ENCODE measurements at places on chromosomes 7 and 10. TPM values are rescaled to one million over a fixed set of nuclear protein-coding genes. Genes with fewer than 3 reads are reported as not detected.

DNA sequence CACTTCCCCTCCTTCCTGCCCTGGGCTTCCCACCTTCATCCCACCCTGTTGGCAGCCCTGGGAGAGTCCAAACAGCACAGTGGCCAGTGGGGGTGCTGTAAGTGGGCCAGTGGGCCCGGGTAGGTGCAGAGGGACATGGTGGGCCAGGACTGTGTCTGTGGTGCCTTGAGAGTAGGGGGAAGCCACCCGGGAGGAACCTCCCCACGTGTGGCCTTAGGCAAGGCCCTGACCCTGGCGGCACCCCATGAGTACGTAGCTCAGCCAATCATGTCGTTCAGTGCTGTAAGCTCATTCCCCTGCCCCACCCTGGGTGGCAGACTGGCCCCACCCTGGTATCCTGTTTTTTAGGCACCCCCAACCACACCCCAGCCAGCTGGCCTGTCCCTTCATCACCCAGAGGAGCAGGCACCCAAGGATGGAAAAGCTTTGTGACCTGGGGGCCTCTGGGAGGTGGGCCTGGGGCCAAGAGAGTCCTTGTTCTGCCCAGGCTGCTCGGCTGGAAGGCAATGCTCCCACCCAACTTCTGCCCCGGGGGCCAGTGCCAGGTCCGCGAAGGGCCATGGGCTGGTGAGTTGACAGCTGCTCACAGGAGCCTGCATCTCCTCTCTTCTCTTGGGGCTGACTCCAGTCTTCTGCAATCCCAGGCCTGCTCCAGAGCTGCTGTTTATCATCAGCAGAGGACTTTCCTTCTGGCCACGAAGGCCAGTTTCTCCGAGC lies 41.6 kb downstream of the TSPAN15 start:
- no peak for ATAC-seq

The UTF1 gene
- total RNA-seq: not detected

GRCh38 chr10:78278058-78278404 lies 244.4 kb downstream of the RPS24 start:
- ATAC-seq: no peak

The HMX3 gene
- total RNA-seq: 0.21 TPM

The FHIP2A gene
- total RNA-seq: 31.2 TPM

GRCh38 chr10:118807512-118808305 lies 52.9 kb upstream of the CACUL1 start:
- ATAC-seq: no peak

The ANXA8L1 gene
- not detected for total RNA-seq

DNA sequence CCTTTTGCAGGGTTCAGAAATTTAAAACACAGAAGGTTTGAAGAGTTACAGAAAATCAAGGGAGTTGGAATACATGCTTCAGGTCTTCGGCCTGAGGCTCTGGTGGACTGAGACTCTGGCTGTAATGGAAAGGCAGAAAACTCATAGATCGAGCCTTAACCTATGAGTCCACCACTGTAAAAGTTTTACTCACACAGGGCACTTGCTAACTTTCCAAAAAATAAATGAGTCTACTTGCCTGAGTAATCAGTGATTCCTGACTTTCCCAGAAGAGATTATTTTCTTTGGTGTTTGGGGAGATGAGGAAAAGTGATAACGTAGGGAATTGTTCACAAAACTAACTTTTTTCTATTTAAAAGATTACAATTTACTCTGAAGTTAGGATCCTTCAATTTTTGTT lies 108.0 kb downstream of the MBL2 start:
- ATAC-seq: no peak

GRCh38 chr7:159112136-159113011 lies 32.3 kb downstream of the VIPR2 start:
- no peak for ATAC-seq

The CUL1 gene
- 61.7 TPM for total RNA-seq

DNA sequence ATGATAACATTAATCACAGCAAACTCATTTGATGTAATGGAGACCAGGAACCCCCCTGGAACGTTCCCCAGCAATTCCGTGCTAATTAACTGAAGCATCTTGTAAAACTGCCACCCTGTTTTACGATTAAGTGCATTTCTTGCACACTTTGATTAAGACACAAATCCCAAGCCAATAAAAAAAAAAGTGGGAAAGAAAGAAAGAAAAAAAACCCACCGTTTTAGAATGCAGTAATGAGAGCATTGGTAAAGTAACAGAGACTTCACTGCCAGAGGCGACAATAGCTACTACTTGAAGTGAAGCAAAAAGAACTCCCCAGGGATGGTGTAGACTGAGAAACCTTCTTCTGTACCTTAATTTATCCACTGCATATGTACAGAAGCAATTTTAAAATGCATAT lies 616.1 kb downstream of the PTPRN2 start:
- no peak for ATAC-seq

The SEMA3D gene
- not detected for total RNA-seq

- no peak for ATAC-seq
These were observed 67.7 kb downstream of the SLC37A3 start for GRCh38 chr7:140330595-140330994.

DNA sequence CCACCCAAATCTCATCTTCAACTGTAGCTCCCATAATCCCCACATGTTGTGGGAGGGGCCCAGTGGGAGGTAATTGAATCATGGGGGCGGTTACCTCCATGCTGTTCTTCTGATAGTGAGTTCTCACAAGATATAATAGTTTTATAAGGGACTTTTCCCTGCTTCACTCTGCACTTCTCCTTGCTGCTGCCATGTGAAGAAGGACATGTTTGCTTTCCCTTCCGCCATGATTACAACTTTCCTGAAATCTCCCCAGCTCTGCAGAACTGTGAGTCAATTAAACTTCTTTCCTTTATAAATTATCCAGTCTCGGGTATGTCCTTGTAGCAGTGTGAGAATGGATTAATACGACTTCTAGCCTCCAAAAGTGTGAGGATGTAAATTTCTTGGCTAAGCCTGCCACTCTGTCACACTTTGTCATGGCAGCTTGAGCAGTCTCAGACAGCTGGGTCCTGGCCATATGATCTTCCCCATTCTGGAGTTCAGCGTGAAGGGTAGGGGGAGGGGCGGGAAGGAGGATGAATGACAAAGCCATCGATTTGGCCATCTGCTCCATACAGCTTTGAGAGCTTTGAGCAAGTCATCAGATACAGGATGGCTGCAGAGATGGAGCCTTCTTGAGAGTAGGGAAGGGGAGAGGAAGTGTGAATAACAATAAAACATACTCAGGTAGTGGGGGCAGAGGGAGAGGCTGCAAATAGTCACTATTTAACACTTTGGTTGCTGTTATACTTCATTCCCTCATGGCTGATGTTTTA lies 19.1 kb upstream of the INPP5F start:
- ATAC-seq: no peak

The EMX2 gene
- not detected for total RNA-seq

The ZNF853 gene
- 0.48 TPM for total RNA-seq

DNA sequence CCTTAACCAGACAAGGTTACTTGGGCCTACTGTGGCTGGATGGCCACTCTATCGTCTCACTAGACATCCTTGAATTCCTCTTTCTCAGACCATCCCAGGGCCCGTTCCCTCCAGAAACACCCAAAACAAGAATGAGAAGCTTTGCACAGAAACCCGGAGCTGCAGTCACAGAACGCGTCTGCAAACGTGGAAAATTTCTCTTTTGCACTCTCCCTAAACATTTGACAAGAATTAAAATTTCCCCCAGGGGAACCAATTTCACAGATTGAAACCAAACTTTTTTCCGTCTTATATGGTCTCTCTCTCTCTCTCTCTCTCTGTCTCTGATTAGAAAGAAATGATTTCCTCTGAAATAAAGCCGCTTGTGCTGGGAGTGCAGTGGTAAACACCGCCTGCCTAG lies 120.7 kb downstream of the MKX start:
- ATAC-seq: no peak

Data from activated T-helper 17 cell treated with anti-CD3 and anti-CD28 coated beads, Interleukin-2, amount 50 U/mL, for 72 hours (primary cell).